Retina (tissue), 1 donor: ENCODE measurements at places on chromosomes 3 and 15.

DNA sequence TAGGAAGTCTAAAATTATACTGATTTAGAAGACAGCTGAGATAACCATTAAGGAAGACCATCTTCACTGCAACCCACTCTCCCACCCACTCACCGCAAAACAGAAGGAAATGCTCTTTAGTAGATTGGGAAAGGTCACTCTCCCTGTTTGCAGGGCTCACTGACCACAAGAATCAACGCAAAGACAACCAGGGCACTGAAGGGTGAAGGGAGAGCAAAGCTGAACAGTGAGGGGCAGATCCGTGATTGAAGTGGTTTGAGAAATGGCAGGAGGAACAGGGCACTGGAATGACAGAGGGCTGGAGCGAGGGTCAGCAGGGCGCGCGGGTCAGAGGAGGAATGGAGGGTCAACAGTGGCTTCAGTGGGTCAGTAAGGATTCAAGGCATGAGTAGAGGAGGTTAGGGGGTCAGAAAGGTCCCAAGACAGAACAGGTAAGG is 520 bp downstream of the MESD start:
- no peak for DNase-seq

DNA sequence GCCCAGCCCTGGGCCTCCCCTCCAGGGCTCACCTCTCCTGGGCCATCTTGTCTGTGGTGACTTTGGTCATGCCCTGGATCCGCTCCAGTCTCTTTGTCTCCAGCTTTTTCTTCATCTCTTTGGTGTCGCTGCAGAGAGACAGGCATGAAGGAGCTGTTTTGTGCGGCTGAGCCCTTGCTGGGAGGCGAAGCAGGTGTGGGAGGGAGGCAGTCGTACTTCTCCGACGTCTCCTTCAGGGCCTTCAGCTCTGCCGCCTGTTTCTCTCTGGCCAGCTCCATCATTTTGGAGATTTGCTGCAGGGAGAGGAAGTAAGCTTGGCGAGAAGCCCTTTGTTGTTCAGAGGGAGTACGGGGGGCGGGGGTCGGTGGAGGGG is 7.7 kb upstream of the ANKRD63 start:
- no peak for DNase-seq

DNA sequence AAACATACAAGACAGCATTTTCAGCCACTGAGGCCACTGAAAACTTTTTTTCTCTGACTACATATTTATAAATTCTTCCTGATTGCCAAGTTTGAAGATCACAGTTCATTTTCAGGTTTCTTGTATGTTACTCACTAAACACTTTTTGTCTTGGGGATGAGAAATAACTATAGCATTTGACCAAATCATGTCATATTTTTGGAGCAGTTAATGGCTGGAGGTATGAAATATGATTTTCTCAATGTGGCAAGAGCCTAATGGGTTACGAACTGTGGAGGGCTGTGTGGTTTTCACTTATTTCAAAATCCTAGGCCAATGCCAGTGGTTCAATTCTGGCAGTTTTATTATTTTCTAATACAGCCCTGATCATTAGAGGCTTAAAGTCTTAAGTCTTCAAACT is 64.4 kb downstream of the USP13 start:
- DNase-seq: no peak

- DNase-seq: no peak
Observed at GRCh38 chr15:101293122-101293521, 1.9 kb downstream of the SNRPA1 start.

DNA sequence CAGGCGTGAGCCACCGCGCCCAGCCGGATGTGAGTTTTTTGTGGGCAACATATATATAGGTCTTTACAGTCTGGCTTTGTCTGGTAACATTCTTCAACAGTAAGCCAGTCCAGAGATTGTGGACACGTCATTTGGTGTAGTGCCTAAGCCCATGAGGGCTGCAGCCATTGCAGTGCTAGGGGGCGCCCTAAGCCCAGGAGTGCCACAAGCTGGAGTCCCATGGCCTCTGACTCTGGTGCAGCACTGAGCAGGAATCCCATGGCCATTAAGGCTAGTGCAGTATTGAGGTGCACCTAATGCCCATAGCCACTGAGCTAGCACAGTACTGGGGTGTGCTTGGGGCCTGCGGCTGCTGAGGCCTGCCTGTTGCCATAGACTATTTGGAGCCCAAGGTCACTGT is 136.4 kb upstream of the NDN start:
- DNase-seq: no peak

GRCh38 chr3:113264283-113265131 is 53.1 kb downstream of the BOC start:
- peak; percentile 63 for DNase-seq

DNA sequence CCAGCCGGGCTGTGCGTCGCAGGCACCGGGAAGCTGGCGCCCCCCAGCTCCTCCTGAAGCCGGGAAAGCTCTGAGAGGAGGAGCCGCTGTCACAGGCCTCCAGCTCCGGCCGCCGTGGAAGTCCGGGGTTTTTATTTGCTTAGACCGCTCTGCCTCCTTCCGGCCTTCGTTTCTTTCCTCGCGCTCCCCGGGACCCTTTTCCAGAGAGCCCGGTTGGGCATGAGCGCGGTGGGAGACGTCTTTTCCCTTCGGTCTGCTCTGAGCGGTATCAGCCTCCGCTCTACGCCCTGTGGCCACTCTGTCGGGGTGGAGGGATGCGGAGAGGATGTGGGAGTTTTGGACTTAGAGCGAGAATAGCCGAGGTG is 559 bp downstream of the SENP5 start:
- DNase-seq: no peak

- DNase-seq: no peak
Observed at GRCh38 chr3:73490453-73491286, 134.1 kb downstream of the PDZRN3 start.

GRCh38 chr3:128987302-128988100 is 6.4 kb downstream of the CFAP92 start:
- DNase-seq: no peak

DNA sequence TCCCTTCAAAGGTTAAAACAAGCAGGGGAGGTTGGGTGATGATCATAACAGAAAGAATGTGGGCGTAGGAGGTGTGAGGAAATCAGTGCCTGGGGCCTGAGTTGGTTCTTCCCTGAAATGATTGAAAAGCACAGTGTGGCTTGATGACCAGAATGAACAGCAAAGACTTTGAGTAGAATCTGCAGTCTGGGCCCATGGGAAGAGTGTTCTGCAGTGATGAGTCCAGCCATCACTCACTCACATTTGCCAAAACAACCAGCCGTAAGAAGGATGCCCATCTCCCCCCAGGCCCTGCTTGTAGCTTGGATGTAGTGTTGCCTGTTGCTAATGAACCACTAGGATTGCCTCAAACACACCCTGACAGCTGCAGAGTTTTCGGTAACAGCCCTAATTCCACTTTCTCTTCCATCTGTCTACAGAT is 67.9 kb downstream of the VGLL3 start:
- DNase-seq: no peak

DNA sequence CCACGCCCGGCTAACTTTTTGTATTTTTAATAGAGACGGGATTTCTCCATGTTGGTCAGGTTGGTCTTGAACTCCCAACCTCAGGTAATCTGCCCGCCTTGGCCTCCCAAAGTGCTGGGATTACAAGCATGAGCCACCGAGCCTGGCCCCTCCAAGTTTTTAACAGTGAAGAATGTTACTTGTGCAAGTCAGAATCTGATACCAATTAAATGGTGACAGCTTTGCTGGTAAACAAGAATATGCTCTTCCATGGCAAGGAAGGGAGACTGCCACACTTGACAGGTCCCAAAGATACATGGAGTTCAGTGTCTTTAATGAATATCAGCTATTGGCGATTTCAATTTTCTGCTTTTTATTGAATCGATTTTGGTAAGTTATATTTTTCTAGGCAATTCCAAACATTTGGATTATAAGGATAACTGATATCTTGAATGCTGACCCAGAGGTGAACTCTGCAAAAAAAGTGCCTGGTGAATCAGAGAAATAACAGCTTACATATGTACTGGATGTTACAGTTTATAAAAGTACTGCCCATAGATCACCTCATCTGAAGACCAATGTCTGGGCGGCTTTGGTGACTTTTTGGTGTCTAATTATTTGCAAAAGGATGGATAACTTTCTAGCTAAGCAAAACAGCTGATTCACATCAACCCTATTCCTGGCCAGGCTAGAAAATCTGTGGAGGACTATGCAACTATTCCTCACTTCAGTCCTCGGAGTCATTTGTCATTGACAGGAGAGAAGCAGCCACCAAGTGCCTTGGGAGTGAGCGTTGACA is 1.2 kb downstream of the PARP16 start:
- DNase-seq: no peak
